HS-27A (cell line): ENCODE measurements at places on chromosomes 6 and 20.

GRCh38 chr6:120648713-120649112 is 685.6 kb downstream of the TBC1D32 start:
- no peak for DNase-seq

DNA sequence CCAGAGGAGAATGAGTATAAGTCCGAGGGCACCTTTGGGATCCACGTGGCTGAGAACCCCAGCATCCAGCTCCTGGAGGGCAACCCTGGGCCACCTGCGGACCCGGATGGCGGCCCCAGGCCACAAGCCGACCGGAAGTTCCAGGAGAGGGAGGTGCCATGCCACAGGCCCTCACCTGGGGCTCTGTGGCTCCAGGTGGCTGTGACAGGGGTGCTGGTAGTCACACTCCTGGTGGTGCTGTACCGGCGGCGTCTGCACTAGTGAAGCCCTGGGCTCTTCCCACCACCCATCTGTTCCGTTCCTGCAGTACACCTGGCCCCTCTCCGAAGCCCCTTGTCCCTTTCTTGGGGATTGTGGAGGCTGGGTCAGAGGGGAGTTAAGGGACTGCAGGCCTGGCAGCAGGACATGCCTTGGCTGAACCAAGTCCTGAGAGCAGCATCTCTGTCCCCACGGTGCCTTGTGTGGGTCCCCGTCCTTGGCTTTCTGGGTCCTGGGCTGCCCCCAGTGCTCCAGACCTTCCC is 19.3 kb downstream of the MAVS start:
- DNase-seq = no peak

DNA sequence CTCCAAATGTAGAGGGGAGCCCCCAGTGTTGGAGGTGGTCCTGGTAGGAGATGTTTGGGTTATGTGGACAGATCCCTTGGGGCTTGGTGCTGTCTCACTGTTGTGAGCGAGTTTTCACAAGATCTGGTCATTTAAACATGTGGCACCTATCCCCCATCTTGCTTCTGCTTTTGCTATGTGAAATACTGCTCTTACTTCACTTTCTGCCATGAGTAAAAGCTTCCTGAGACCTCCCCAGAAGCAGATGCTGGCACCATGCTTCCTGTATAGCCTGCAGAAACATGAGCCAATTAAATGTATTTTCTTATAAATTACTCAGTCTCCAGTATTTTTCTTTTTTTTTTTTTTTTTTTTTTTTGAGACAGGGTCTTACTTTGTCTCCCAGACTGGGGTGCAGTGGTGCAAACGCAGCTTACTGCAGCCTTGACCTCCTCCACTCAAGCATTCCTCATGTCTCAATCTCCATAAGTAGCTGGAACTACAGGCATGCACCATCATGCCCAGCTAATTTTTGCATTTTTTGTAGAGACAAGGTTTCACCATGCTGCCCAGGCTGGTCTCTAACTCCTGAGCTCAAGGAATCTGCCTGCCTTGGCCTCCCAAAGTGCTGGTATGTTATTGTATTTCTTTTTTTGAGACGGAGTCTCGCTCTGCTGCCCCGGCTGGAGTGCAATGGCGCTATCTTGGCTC is 177.1 kb downstream of the ALDH8A1 start:
- no peak for DNase-seq

- no peak for DNase-seq
These were observed 14.3 kb upstream of the C20orf144 start for GRCh38 chr20:33647603-33648395.

DNA sequence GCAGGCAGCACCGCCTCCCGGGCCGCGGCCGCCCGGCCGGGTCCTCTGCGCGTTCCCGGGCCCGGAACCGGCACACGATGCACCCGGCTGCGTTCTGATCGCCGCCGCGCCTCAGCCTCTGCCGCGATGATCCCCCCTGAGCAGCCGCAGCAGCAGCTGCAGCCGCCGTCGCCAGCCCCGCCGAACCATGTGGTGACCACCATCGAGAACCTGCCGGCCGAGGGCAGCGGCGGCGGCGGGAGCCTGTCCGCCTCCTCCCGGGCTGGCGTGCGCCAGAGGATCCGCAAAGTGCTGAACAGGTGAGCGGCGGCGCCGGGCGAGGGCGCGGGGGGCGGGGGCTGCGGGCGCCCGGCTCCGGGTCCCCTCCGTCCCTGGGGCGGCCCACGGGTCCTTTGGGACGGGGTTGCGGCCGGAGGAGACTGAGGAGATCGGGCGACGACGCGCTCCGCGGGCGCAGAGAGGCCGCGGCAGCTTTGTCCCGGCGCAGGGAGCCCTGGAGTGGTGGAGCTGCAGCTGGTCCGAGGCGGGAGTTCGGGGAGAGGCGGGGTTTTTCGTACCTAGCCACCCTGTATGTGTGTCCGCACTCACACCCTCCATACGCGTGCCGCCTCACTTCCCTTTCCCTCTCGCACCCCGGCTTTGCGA is 659 bp downstream of the SLC35F1 start:
- DNase-seq = no peak

DNA sequence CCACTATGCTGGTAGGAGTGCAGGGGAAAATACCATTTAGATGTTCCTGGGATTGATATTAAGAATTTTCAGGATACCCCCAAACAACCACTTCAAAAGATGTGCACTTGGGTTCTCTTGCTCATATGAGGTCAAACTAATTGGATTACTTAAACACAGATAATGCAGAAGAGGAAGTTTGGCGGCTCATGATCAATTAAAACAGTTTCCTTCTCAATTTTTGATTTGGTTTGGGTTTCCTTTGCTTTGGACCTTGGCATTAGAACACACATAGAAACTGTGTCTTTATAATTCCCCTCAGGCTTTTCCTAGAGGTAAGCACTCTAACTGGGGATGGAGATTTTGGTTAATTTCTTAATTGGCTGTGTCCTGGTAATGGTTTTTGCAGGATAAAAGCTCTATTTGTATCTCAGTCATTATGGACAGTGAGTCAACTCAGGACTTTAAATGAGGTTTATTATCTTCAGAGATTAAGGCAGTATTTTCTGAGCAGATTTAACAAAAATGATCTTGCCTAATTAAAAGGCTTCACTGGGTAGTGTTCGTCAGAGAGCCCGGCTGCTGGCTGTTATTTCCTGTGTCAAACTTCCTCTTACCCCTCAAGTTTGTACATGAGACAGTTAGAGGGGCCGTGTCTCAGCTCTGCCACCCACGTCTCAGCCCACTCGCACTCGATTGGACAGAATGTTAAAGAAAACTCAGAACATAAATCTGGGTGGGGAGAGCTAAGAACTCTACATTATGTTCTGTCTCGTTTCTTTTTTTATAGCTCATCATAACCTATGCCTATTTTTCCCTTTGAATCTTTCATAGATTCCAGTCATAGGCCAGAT is 50.3 kb upstream of the PREP start:
- DNase-seq = no peak

- DNase-seq = no peak
These were observed 49.2 kb upstream of the MAP7 start for GRCh38 chr6:136599329-136600011.

- DNase-seq = no peak
These were observed 94.1 kb upstream of the STMND1 start for GRCh38 chr6:17007749-17008148.
